ENCODE measurements at places on chromosomes 5 and 9.

GRCh38 chr5:142493875-142494518 lies 169.2 kb upstream of the SPRY4 start:
- DNase-seq = no peak

GRCh38 chr5:124795829-124796228 lies 49.4 kb upstream of the ZNF608 start:
- DNase-seq = no peak

DNA sequence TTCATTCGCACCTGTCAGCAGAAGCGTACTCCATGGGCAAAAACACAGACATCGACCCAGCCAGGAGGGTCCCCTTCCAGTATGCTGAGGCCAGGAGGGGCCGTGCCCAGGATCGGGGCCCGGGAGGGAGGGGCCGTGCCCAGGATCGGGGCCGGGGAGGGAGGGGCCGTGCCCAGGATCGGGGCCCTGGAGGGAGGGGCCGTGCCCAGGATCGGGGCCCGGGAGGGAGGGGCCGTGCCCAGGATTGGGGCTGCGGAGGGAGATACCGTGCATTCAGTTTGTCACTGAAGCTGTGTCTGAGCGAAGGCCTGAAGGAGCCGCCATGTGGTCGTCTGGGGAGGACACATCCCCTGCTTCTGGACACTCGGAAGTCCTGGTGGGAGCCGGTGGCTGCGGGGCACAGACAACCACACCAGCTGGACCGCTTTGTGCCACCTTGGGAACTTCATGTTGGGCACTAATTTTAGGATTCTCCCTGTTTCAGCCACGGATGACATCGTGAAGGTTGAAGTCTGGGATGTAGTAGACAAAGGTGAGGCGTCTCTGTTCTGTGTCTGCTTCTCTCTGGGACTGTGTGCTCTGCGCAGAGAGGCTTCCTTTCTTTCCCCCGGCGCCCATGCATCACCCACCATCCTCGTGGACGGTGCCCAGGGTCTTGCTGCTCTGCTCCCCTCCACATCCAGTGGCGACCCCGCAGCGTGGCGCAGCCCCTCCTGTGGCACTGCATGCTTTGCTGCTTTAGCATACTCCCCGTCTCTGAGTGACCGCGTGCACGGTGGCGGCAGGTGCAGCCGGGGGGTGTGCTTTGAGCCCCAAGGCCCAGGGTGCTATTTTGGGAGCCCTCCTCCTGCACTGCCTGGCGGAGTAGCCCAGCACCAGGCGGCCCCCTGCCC lies 16.7 kb upstream of the AJM1 start:
- DNase-seq = no peak

- DNase-seq = no peak
These were observed 65.0 kb downstream of the CEMIP2 start for GRCh38 chr9:71703172-71703872.

GRCh38 chr9:4973902-4974301 lies 11.2 kb upstream of the JAK2 start:
- DNase-seq = no peak

DNA sequence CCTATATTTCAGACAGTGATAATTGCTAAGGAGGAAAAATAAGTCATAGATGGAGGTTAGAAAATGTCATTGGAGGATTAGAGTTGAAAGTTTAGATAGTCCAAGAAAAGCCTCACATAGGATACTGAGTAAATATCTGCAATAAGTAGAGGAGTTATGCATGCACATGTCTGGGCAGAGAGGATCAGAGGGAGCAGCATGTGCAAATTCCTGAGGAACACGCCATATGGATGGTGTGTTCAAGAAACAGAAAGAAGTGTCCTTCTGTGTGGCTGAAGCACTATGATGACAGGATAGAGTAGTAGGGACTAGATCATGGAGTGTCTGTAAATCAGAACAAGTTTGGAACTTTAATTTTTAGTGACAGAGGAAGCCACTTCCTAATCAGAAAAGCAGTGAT lies 52.2 kb downstream of the SGCD start:
- DNase-seq = no peak

All from Jurkat, Clone E6-1 (cell line).